ENCODE measurements at places on chromosomes 2 and 18. TPM values are rescaled to one million over a fixed set of nuclear protein-coding genes. Genes with fewer than 3 reads are reported as not detected.
A peak's percentile ranks its signal among the peaks of the same experiment; 100 is the strongest.

DNA sequence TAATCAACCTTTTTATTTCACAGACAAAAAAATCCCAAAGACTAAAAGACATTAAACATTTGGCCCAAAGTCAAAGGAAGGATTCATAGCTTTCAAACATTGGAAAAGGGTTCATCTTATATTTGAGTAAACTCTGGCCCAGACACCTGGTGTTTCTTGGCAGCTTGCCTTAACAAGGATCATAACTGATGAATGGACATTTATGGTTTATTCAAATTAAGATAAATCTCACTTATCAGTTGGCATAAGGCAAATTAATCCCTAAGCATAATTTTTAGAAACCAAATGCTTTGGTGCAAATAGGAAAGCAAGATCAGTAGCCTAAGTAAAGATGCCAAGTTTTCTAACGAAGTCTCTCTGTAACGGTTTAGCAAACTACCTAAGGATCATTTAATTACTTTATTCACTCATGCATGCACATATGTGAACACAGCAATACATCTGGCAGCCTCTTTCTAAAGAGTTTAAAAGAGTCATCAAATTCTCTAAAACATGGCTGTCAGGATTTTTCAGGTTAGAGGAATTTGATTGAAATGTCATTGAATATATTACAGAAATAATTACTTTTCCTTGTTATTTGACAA, 323.4 kb upstream of the RBMS1 start:
- DNase-seq: no peak

DNA sequence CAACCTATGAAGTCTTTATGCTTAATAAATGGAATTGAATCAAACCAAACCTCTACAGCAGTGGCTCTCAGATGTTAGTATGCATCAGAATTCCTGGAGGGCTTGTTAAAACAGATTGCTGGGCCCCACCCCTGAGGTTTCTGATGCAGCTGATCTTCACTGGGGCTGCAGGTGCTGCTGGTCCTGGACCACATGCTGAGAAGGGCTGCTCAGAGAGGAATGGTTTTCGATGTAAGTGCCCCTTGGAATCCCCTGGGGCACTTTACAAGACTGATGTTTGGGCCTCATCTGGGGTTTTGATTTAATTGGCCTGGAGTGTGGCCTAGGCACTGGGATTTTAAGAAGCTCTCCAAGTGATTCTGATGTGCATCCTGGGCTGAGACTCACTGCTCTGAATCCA, 403.8 kb upstream of the HS6ST1 start:
- DNase-seq: no peak

DNA sequence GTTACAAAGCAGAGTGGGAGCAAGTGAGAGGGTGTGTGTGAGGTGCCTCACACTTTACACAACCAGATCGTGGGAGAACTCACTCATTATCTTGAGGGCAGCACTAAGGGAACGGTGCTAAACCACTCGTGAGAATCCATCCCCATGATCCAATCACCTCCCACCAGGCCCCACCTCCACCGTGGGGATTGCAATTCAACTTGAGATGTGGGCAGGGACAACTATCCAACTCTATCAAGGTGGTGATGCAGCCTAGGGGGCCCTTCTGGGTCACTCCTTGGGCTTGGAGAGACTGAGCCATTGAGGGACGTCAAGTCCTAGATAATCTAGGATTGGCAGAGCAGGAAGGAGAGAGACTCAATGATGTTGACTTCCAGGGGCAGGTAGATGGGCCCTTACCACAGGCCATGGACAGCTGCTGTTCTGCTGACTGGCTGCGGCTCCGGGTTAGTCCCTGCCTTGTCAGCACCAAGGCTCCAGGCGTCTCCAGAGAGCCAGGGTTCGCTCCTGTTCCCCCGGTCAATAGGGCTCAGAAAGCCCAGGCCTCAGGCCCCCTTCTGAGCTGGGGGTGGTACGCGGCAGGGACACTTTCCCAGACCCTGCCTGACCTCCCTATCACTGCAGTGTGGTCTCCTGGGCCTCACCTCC, 193.2 kb upstream of the HS6ST1 start:
- peak; percentile 50 for DNase-seq

- DNase-seq: peak; percentile 86
Observed at GRCh38 chr18:5543773-5544389, at the start of gene EPB41L3. EPB41L3 (minus strand) TSS chr18:5543997; CDS start chr18:5489183, 54,814 bp downstream.

DNA sequence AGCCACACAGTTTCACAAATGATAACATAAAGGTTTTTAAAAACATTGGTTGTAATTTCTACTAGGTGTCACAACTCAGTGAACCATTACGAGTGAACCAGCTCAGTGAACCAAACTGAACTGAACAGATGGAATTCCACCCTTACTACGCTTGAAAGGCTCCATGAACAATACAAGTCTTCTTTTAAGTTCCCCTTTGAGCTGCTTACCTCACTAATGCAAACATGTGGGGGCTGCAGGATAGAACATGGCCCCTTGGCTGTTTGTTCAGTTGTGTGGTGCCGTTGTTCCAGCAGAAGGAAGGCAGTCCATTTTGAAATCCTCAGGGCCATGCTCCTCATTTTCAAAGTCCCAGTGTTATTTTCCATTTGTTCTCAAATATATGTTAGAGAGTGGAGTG, 30.7 kb upstream of the KLHL14 start:
- no peak for DNase-seq

GRCh38 chr2:21035282-21035973, 8.4 kb downstream of the APOB start:
- DNase-seq: no peak

GRCh38 chr18:10131081-10131459, 217.3 kb downstream of the VAPA start:
- DNase-seq: no peak

DNA sequence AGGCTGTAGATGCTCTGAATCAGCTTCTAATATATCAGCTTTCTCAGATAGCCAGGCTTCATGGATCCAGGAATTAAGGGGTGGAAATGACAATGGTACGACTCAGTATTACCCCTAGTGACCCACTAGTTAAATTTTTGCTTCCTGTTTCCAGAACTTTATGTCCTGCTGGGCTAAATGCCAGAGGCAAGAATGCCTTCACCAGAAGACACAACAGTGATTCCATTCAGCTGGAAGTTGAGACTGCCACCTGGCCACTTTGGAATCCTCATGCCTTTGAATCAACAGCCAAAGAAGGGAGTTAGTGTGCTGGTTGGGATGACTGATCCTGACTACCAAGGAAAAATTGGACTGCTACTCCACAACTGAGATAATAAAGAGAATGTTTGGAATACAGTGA, 239.1 kb downstream of the ASXL3 start:
- DNase-seq: no peak

- DNase-seq: no peak
Observed at GRCh38 chr2:48454504-48454903, 75.5 kb upstream of the STON1 start.

MYO1B gene
- 29.8 TPM for total RNA-seq

DNA sequence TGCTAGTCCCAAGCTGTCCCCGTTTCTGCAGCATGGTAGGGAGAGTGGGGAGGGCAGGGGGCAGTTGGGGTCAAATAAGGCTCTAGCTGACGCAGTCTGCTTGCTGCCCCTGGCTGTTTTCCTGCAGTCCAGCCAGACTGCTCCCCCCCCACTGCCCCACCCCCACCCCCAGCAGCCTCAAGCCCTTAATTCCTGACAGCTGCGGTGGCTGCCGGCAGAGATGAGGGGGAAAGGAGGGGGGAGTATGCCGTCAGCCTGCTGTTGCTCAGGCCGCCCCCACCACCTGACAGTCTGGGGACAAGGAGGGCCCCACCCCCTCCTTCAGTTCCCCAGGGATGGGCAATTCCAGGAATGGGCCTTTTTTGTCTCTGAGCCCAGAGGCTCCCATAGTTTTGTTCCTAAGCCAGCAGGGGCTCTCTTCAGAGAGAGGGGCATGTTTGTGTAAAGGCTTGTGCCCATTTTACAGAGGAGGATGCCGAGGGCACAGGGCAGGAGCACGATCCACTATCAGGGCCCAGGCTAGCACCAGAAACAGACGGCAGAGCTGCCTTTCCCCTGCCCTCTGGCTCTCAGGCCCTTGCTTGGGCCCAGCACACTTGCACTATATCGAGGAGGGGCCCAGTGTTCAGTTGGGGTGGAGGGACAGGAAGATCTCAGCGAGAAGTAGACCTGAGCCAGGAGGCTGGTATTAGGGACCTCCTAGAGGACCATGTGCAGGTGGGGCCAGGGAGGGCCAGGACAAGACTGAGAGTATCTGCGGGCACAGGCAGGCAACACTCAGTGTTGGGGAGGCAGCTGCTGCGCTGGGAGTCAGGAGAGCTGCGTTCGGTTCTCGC, 1.5 kb upstream of the WNT10A start:
- peak; percentile 46 for DNase-seq

CNGA3 gene
- 0.38 TPM for total RNA-seq

DNA sequence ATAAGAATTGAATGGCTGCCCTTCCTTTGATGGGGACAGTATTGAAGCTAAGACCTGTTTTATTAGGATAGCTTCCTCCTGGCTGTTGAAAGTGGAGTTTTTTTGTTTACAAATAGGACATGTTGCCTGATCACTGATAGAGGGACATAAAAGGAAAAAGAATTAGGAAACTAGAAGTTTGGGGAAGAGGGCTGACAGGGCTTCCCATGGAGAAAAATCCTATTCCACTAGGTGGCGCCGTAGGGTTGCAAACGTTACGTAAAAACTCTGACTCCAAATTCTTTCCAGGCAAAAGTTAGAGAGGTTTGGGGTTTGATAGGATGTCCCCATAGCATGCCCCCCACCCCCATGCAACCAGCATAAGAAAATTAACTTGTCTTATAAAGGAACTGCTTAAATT, 11.1 kb upstream of the RBFA start:
- DNase-seq: no peak
